Stimulated activated CD4-positive, alpha-beta T cell treated with anti-CD3 and anti-CD28 coated beads, Interleukin-1b, Interleukin-23, amount 100 ng/mL, for 24 hours (primary cell): ENCODE measurements at places on chromosomes 2 and 18.

DNA sequence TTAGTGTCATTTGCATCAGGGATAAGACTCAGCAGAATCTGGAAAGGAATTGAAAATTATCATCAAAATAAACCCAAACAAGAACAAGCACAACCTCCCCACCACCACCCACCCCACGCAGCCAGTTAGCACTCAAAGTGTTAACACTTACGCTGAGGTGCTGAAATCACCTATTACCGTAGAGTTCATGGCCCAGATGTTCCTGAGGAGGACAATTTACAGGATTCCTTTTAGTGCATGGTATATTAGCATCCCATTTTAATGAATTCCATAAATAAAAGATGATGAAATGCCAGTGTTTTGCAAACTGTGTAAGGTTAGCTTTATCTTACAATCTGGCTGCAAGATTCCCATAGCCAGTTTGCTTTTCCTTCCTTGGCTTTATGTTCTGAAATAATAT, 359.3 kb upstream of the SOX11 start:
- no peak for DNase-seq

DNA sequence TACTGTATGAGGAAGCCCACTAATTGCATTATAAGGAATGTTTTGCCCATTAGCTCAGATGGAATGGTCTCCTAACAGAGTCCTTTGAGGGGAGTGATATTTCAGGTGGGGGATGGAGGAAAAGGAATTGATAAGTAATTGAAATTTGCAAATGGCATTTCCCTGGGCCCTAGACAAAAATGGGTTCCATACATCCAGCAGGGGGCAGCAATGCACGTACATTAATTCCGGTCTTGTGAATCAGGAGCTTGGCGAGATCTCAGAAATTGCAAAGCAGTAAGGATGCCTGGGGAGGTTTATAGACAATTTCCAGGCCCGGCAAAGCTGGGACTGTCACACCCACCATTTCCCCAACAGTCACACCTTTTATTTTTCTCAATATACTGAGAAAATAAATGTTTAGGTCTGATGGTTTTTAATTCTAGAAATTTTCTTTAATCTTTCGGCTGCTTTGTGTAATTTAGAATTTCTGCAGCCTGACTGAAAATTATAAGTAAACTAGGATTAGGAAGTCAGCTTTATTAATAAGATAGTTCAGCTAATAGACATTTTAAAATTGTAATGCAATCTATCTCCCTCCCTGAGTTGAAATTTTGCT, 122.8 kb downstream of the LYPD1 start:
- no peak for DNase-seq

DNA sequence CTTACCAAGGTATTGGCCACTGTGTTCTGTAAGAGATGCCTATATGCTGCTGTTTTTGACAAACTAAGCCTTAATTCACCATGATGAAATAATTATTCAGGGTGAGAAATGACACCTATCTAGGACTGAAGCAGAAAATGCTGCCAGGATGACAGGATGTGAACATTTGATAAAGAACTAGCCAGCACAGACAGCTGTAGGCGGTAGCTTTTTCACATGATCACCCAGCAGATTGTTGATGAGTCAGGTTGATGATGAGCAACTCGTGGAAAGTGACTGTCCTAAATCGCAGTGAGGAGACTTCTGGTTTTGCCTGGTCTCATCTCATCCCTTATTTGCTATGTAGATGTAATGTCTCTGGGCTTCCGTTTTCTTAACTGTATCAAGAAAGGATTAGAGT, 144.1 kb downstream of the PRPF40A start:
- peak; percentile 2 for DNase-seq

DNA sequence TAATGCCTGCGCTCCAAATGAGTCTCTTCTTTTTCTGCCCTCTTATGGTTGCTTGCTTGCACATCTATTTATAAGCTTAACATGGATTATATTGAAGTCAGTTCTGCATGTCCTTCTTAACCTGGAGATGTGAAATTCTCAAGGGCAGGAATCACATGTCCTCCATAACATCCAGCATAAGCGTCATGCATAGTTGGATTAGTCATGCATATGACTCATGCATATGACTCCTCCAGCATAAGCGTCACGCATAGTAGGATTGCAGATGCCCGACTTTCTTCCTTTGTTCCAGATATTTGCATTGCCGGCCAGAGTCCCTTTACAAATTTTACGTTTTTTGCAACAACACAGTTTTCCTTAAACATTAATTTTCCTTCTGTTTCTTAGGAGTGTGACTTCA, 308.6 kb downstream of the TGIF1 start:
- DNase-seq = no peak

DNA sequence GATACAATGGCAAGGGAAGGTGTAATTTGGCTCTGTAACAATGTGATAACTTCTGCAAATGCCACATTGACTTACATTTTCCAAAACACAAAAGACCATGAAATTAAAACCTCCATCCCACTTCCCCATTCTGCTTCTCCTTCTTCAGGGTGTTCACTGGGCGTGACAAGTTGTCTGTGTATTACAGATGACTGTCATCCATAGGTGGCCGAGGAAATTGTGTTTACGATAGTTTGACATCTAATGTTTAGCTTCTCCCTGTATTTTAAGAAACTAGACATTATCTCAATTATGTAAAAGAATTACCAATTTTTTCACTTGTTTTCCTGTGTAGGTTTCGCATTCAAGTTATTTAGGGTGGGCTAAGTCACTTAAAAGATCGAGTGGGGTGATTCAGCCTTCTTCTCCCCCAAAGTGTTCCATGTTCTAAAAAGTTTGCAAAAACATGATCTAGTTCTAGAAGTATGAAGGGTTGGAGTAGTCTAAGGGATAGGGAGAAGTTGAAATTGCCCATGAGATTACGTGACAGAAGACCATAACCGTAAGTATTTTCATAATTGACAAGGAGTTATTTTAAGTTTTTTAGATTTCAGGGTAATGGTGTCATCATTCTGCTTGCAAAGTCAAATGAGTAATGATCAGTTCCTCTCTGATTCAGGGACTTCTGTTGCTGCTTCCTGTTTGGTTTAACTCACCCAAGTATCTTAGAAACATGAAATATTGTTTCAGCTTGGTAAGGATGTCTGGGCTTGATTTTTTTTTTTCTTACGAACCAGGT, 25.2 kb upstream of the CYTIP start:
- DNase-seq = no peak

DNA sequence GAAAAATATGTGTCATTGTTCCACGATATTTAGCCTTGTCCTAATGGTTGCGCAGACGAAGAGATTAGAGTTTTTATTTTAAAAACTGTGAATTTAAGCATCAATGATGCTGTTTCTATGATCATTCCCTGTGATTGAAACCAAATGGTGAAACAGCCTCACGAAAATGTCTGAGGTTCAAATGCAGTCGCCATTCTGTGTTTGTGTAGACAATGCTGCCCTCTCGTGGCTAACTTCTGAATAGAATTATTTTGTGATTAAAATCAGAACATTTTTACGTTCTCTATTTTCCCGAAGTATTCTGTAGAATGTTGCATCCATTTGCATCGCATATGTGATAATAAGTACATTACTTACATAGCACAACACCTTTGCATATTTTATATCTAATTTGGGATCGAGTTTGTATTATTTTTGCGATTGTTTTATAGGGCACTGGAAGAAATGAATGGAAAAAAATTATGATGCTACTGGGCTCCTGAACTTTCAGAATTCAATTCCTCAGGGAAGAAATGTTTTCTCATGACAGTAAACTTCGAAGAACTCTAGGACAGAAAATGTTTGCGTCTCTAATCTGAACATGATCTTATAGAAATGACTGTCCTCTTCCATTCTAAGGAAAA, 54.8 kb upstream of the CREB1 start:
- DNase-seq = peak; percentile 32

- no peak for DNase-seq
These were observed 29.0 kb downstream of the PTPN4 start for GRCh38 chr2:119788752-119789151.

- no peak for DNase-seq
These were observed 15.0 kb upstream of the IL1A start for GRCh38 chr2:112798979-112799975.

- no peak for DNase-seq
These were observed 322.9 kb upstream of the KCNJ3 start for GRCh38 chr2:154375579-154375931.

- DNase-seq = no peak
These were observed 93.6 kb upstream of the HNMT start for GRCh38 chr2:137870682-137871081.

GRCh38 chr18:55862693-55863390, 274.9 kb upstream of the TCF4 start:
- no peak for DNase-seq

- DNase-seq = no peak
These were observed 191.3 kb downstream of the MYO1B start for GRCh38 chr2:191436368-191437055.

- no peak for DNase-seq
These were observed 889.1 kb upstream of the ZEB2 start for GRCh38 chr2:145408980-145409379.

- no peak for DNase-seq
These were observed 13.8 kb downstream of the RFTN2 start for GRCh38 chr2:197661626-197662025.

- DNase-seq = no peak
These were observed 944.9 kb upstream of the ZEB2 start for GRCh38 chr2:145464866-145465265.
